ENCODE measurements at places on chromosomes 1 and 21.

DNA sequence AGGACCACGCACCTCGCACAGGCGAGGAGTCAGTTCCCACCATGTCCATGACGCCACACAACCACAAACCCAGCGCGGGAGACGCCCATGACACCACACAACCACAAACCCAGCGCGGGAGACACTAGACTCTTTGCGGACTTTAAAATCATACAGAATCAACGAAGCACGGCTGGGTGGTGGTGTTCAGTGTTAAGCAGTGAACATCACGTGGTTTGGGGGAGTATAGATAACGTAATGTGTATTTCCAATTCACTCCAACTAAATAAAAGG, 19.2 kb downstream of the PTTG1IP start:
- DNase-seq: no peak

DNA sequence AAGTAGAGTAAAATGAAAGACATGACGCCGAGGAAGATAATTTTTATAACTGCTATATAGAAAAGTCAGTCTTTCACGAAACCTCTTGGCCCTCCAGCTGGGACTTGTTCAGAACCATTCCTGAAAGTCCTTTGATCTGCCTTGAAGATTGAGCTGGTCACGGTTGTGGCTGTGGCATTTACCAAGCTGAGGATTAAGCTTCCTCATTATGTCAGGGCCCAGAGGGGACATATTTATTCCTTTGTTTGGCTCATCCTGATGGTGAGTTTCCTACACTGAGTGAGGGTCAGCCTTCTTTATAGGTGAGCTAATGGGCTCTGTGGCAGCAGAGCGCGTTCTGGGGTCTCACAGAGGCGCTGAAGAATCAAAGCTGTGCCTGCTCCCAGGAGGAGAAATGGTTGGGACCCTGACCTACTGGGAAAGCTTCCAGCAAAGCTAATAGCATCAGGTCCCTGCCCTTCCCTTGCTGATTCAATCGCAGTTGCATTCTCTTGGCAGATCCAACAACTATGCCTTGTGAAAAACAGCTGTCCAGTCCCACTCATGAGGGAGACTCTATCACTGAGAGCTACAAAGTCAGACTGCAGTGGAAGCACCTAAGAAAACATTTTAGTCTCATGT, 43.2 kb upstream of the PBX1 start:
- no peak for DNase-seq

GRCh38 chr1:20324704-20325406, 34.2 kb downstream of the VWA5B1 start:
- no peak for DNase-seq

- no peak for DNase-seq
Observed at GRCh38 chr1:17852383-17852782, 97.2 kb downstream of the ACTL8 start.

GRCh38 chr1:54287801-54288211, 87.8 kb downstream of the MRPL37 start:
- no peak for DNase-seq

DNA sequence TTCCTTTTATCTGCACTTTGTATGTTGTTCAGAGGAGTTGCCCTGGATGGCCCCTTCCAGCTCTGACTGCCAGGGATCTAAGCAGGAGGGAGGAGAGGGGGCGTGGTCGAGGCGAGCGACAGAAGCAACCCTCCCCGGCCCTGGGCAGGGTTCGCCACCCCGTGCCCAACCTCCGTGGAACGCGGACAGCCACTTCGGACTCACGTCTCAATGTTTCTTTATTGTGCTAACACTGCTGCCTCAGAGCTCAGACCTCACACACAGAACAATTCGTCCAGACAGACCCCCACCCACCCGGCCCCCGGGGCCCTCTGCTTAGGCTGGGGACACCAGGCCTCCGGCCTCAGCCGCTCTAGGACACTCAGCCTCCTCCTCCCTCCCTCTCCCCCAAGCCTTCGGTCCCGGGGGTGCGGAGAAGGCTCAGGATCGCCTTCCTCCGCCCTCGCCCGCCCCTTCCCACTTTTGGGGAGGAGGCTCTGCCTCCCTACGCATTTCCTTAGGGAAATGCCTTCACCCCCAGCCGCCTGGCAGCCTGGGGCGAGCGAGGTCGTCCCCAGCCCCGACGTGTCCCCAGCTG, 8.3 kb downstream of the VSIG8 start:
- DNase-seq: peak; percentile 12

DNA sequence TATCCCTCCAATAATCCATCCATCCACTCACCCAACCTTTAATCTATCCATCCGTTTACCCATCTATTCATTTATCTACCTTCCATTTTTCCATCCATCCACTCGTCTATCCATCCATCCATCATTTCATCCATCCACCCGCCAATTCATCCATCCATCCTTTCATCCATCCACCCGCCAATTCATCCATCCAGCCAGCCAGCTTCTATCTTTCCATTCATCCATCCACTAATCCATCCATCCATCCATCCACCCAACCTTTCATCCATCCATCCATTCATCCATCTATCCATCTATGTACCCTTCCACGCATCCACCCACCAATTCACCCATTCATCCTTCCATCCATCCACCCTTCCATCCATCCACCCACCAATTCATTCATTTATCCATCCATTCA, 10.5 kb upstream of the CASZ1 start:
- DNase-seq: no peak

- no peak for DNase-seq
Observed at GRCh38 chr1:34267326-34267725, 90.6 kb downstream of the C1orf94 start.

- DNase-seq: no peak
Observed at GRCh38 chr1:226649244-226649643, 89.8 kb downstream of the ITPKB start.

- DNase-seq: peak; percentile 16
Observed at GRCh38 chr1:111476761-111477309, 3.1 kb downstream of the C1orf162 start.

DNA sequence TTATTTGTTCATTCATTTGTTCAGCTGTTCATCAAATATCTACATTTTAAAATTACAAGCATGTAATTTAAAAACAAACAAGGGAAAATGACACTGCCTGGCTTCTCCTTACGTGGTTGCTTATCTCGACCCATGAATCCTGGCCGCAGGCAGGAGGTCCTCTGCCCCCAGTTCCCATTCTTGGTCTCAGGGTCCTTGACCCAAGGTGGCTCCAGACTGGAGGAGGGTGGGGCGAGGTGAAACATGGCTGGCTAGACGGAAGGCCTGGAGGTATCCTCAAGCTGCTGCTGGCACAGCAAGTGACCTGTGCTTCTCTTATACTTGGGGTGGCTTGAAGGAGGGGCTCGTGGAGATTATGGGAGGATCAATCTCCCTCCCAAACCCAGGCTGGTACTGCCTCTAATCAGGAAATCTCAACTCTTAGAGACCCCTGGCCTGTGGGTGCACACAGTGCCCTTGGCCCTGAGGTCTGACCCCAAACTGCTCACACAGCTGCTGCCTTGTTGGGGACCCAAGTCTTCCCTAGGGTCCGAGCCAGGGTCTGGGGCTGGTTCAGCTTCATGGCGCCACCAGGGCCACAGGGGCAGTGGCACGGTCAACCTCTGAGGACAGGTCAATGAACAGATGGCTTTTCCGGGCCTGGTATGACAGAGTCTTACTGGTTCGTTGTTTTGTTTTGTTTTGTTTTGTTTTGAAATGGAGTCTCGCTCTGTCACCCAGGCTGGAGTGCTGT, 63.7 kb downstream of the SCCPDH start:
- DNase-seq: no peak

DNA sequence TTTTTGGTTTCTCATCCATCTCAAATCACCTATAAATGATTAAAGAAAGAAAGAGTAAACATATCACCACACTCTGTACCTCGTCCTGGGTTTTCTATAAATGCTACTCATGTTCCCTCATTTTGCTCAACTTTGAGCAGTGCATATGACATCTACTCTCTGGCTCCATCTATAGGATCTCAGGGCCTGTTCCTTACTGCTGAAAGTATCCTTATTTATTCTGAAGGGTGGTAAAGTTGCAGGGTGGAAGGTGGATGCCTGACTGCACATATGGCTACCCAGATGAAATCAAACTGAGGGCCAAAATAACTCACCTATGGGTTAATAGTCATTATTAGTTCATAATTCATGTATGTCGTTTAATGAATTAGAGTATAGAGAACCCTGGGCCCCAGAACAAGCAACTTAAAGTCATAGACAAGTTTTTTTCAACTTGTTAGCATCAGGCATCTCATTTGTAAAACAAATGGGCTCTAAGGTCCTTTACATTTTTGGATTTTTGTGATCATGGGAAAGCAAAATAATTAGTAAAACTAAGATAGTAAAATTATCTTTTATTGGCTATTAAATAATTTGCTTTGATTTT, 46.5 kb downstream of the NCF2 start:
- no peak for DNase-seq

GRCh38 chr21:38447611-38448010, 50.7 kb downstream of the ERG start:
- DNase-seq: no peak

DNA sequence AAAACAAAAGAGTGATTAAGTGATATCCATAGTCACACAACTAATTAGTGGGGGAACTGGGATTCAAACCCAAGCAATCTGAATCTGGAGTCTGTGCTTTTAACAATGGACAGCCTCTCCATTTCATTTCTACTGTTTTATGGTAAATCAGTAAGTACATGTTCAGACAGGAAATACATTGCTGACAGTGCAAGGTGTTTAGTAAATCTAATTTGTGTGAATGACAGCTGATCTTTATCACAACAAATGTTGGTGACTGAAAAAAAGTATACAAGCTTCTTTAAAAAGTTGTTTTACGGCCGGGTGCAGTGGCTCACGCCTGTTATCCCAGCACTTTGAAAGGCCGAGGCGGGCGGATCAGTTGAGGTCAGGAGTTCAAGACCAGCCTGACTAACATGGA, 20.6 kb downstream of the DONSON start:
- DNase-seq: no peak

- DNase-seq: no peak
Observed at GRCh38 chr1:6208723-6209660, 3.1 kb downstream of the RNF207 start.

- DNase-seq: no peak
Observed at GRCh38 chr1:32336591-32336932, 529 bp upstream of the MARCKSL1 start.

GRCh38 chr1:172932981-172933380, 117.8 kb downstream of the TNFSF18 start:
- DNase-seq: no peak

- DNase-seq: no peak
Observed at GRCh38 chr1:8252266-8252951, 65.5 kb upstream of the SLC45A1 start.

DNA sequence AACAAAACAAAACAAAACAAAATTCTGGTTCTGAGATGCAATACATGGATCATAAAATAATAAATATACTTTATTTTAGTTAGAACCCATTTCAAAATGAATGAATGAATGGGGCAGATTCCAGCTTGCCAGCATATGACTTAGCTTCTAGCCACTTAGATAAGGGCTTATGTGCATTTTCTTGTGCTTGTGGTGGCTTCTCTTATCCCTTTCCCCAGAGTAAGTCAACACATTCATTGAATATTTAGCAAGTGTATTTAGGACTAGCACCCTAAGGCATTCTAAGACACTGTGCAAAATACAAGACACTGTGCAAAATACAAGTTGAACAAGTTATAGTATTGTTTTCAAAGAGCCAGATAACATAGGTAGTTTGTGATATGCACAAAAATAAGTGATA, 4.7 kb downstream of the ADIPOR1 start:
- no peak for DNase-seq

DNA sequence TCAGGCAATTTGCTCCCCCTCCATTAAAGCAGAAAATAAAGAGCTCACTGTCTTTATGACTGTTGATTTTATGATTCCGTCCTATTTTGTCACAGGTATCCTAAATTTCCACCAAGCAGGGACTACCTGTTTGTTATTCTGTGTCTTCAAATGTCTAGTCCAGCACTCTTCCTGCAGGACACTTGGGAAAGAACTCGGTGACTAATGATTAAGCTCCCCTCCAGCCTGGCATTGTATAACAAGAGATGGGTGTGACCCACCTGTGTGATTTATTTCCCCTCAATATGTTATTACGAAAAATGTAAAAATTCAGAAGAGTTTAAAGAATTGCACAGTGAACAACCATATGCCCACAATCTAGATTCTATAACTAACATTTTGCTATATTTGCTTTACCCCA, 42.9 kb upstream of the LRRN2 start:
- no peak for DNase-seq

DNA sequence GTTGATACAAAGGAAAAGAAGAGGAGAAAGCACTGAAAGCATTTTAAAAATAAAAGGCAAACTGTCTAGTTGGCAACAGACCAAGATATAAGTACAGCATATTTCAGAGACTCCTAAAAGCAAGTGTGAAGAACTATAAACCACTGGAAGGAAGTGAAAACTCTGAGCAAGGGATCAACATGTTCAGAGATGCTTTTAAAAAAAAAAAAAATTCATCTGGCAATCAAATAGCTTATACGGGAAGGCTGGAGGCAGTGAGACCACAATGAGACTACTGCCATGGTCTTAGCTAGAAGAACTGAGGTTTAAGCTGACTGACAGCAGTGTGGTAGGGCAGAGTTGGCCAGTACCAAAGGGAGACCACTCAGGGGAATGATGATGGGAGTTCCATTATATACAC, 124.3 kb downstream of the VAV3 start:
- no peak for DNase-seq

DNA sequence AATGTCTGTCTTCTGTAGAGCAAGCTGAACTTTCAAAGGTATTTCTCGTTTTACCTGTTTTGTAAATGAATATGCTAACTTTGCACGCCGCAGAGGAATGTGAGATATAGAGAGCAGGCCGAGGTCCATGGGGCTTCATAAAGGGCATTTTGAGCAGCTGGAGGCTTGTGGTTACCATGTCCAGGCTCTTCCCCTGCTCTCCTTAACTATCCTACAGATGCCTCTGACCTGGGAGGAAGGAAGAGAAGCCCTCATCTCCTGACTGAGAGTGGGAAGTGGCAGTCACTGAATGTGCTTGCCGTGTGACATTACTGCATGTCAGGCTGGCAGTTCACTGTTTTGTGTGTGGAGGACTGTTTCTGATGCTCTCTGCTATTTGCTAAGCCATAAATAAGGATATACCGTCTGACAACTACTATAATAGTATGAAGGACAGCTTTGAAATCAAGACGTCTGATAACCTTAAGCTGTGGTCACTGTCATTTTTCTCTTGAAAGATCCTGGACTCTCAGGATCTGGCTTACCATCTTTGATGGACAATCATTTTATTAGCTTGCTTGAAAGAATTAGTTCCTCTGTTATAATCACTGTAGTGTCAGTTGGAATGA, 92.2 kb downstream of the DYRK1A start:
- DNase-seq: no peak

DNA sequence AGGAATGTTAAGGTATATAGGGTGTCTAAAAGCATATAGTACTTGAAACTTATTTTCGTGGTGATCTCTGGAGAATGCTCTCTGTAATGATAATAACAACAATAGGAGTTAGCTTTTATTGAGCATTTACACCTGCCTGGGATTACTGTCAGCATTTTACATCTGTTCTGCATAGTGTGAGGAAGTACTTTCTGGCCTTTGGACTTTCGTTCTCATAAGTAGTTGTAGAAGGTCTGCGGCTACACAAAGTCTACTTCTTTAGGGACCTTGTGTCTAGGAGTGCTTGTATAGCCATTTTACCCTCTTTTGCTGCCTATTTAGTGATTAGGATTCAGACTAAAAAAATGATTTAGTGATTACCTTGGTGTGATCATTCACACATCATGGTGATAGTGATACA, 103.6 kb upstream of the GPR52 start:
- no peak for DNase-seq
